ENCODE measurements at places on chromosomes 11 and 22.
A peak's percentile ranks its signal among the peaks of the same experiment; 100 is the strongest.

DNA sequence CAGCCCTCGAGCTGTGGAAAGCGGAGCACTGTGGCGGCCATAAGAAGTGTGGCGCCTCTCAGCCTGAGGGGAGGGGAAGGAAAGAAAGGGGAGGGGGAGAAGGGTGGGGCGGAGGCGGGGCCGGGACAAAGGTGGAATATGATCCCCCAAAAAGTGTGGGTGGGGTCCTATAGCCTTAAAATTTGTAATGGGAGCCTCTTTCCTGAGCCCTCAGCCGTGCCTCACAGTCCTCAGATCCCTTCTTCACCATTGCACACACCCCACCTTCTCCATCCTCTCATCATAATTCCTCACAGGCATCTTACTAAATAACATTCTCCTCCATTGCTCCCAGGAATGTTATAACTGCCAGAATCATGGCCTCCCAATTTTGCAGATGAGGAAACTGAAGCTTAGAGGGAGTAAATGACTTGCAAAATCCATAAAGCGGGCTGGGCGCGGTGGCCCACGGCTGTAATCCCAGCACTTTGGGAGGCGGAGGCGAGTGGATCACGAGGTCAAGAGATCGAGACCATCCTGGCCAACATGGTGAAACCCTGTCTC is 600 bp upstream of the RAB6A start:
- no peak for DNase-seq

- DNase-seq = no peak
Observed at GRCh38 chr11:84130646-84131427, 844.7 kb upstream of the CCDC90B start.

DNA sequence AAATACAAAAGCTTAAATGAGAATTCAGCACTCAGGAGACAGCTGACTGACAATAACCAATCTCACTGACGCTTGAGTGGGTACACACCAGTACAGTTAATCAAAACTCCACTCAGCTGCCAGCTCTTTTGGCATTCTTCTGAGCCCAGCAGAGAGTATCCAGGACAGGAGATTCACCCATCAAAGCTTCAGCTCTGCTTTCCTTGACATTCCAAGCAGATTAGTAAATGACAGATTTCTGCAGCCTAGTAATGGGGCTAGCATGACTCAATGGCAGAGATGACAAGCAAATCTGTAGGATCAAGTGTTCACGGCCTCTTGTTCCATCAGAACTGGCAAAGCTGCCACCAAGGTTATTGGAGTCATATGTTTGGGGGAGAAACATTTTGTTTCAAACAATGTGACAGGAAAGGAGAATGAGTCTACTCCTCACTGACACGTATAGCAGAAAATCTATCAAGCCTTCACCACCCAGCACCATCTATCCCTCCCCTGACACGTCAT is 420.0 kb downstream of the DYNC2H1 start:
- peak; percentile 88 for DNase-seq

DNA sequence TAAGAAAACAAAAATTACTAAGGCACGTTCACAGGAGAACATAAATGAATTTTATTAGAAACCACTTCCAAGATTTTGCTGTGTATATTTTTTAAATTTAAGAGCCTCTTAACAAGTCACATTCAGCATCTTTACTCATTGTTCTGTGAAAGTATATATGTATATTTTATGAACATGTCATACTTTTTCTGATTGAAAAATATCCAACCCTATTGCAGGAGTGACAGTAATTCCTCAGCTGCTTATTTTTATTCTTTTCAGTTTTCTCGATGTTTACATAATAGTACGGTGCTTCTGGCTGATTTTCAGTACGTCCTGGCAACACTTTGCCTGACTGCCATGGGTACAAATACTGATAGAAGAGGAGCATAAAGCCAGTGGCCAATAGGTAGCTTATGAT is 41.8 kb downstream of the XKR3 start:
- DNase-seq = no peak

DNA sequence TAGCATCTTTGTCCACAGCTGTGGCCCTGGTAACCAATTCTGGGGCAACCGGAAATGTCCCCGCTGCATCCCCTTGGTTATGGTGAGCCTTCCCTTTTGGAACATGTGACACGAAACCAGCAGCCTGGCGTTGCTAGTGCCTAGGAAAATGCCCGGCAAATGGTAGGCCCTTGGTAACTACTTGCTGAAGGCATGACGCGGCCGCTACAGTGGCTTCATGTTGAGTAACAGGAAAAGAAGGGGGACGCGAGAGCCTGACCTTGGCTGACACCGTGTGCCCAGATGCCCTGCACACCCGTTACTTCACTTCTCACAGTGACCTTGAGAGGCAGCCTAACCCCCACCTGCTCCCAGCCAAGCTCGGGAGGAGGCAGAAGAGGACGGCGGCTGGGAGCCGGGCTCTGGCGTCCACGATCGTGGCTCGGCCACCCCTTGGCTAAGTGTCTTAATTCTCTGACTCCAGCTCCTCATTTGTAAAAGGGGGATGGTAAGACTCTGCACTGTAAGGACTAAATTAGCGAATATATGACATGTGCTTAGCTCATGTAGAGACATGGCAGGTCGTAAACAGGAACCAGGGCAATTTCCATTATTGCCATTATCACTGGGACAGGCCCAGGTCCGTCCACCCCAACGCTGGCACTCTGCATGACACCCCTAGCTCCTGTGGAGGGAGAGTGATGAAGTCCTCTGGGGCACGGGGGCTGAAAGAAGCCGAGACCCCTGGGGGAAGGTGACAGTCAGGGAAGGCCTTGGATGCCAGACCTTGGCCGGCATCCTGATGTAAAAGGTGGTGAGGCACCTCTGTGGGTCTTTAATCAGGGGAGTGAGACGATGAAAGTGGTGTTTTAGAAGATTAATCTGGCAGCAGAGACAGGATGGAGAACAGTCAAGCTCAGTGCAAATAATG is 18.9 kb downstream of the IFT27 start:
- no peak for DNase-seq

- no peak for DNase-seq
Observed at GRCh38 chr11:66848671-66849500, 5.6 kb downstream of the RCE1 start.

GRCh38 chr11:86735451-86736290 is 63.3 kb upstream of the ME3 start:
- DNase-seq = peak; percentile 82

Measured in AG10803 (cell line).